ENCODE measurements at places on chromosomes 6 and 20.

GRCh38 chr6:108966855-108967755, 118.9 kb downstream of the ARMC2 start:
- H3K27me3 ChIP-seq: no peaks in the 10 kb centered on the region
- H3K36me3 ChIP-seq: no peaks in the 10 kb centered on the region
- H3K4me1 ChIP-seq: peaks cover 12% of the 10 kb centered on the region

- H3K4me1 ChIP-seq: peaks cover 2% of the 10 kb centered on the region
These were observed 215.2 kb upstream of the TAB2 start for GRCh38 chr6:149102324-149102723.

GRCh38 chr6:143061597-143062385, 1.1 kb downstream of the AIG1 start:
- no peak for DNase-seq
- peaks cover 19% of the 10 kb centered on the region for H3K4me1 ChIP-seq
- H3K27ac ChIP-seq: no peak overlapping the region
- no peaks in the 10 kb centered on the region for H3K36me3 ChIP-seq
- H3K27me3 ChIP-seq: no peaks in the 10 kb centered on the region

DNA sequence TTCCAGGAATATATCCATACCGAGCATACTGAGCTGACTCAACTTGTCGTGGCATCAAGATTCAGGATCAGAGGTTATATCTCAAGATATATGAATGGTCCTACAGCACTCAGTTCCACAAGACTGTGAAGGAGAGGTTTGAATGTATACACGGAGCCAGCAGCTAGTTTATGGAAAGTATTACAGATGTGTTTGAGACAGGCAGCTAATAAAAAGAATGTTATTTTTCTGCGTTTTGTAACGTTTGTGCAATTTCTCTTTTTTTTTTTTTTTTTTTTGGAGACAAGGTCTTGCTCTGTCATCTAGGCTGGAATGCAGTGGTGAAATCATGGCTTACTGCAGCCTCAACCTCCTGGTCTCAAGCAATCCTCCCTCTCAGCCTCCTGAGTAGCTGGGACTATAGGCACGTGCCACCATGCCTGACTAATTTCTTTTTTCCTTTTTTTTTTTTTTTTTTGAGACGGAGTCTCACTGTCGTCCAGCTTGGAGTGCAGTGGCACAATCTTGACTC, 3.4 kb upstream of the FAM110A start:
- DNase-seq: no peak
- H3K4me1 ChIP-seq: peaks cover 24% of the 10 kb centered on the region
- no peak overlapping the region for H3K27ac ChIP-seq

DNA sequence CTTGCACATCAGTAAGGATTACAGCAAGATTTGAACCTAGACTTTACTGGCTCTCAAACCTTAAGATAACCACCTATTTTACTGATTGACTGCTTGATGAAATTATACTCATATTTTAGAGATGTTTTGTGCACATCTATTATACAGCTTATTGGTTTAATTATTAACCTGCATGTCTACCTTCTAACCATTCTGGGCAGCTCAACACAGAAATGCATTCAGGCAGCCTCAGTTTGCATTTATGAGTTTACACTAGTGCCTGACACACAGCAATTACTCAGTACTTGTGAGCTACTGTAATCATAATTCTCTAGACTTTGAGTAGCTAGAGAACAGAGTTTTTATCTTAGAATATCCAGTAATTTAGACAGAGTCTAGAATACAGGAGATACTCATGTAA, 273.9 kb upstream of the THEMIS start:
- no peaks in the 10 kb centered on the region for H3K4me1 ChIP-seq
- no peak for DNase-seq
- no peak overlapping the region for H3K4me3 ChIP-seq
- H3K36me3 ChIP-seq: no peaks in the 10 kb centered on the region
- no peak overlapping the region for H3K27ac ChIP-seq

GRCh38 chr20:24634855-24635254, 165.4 kb downstream of the SYNDIG1 start:
- peaks cover 5% of the 10 kb centered on the region for H3K27me3 ChIP-seq
- H3K4me1 ChIP-seq: no peaks in the 10 kb centered on the region
- no peak overlapping the region for H3K4me3 ChIP-seq
- no peak overlapping the region for H3K27ac ChIP-seq
- no peak for DNase-seq
- no peaks in the 10 kb centered on the region for H3K36me3 ChIP-seq

GRCh38 chr20:51244466-51244865, 221.6 kb upstream of the KCNG1 start:
- H3K4me1 ChIP-seq: no peaks in the 10 kb centered on the region
- H3K36me3 ChIP-seq: no peaks in the 10 kb centered on the region
- no peak for DNase-seq
- H3K4me3 ChIP-seq: no peak overlapping the region
- no peak overlapping the region for H3K27ac ChIP-seq

DNA sequence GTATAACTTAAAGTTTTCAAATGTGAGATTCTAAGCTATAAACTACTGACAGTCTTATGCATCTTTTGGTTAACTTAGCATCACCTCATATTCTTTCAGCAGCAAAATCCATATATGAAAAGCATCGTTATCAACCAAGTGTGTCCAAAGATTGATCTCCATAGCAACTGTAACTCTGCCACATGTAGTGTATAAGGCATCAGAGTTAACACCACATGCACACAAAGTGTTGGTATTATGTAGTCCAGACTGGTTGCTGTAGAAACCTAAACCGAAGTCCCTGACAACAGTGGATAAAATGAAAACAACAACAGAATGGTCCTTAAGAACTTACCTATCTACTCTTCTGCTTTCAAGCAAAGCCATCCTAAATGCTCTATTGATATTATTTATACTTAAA, 39.6 kb downstream of the PDSS2 start:
- H3K36me3 ChIP-seq: no peaks in the 10 kb centered on the region
- no peak overlapping the region for H3K4me3 ChIP-seq
- DNase-seq: no peak
- no peaks in the 10 kb centered on the region for H3K4me1 ChIP-seq

- DNase-seq: no peak
- H3K4me3 ChIP-seq: no peak within 1 kb of the TSS
- H3K27me3 ChIP-seq: no peaks in the 10 kb centered on the region
- H3K4me1 ChIP-seq: no peaks in the 10 kb centered on the region
- no peaks in the 10 kb centered on the region for H3K36me3 ChIP-seq
These were observed at the start of gene GGTLC1 for GRCh38 chr20:23988561-23988960. Gene GGTLC1 (minus strand): TSS chr20:23988779. CDS start chr20:23986611, 2,168 bp downstream.

DNA sequence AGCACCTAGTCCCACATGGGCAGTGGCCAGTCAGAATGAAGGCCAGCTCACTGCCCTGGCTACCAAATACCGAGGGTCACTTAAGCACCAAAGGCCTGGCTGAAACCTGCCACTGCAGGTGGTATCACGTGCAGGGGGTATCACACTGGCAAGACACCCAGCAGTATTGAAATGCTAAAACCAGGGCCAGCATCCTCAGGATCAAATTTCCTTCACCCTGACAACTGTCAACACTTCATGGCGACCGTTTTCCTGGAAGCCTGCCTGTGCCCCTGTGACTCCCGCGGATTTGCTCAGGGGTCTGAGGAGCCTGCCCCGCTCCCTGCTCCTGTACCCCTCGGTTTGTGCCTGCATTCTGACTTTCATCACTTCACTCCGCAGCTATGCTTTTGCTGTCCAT, 151.1 kb downstream of the TTLL2 start:
- peaks cover 6% of the 10 kb centered on the region for H3K27me3 ChIP-seq
- no peaks in the 10 kb centered on the region for H3K4me1 ChIP-seq
- H3K27ac ChIP-seq: no peak overlapping the region
- no peak overlapping the region for H3K4me3 ChIP-seq
- H3K36me3 ChIP-seq: no peaks in the 10 kb centered on the region

DNA sequence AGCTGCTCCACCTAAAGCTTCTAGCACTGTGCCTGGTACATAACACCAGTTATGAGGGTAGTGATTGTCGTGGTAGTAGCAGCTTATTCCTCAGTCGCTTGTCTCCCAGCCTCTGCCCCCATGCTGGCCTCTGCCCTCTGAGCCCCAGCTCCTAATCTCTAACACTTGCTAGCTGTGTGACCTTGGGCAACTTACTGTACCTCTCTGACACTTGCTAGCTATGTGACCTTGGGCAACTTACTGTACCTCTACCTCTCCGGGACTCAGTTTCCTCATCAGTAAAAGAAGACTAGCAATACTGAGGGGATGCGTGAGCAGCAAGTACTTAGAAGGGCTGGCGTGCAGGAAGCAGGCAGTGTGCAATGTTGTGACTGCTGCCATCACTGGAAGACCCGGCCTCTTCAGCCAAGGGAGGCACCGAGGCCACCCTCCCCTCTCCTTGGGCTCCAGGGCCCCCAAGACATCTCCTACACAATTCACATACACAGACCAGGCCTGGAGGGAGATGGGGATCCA, 9.9 kb downstream of the MDFI start:
- no peak for DNase-seq
- H3K27me3 ChIP-seq: no peaks in the 10 kb centered on the region
- no peak overlapping the region for H3K27ac ChIP-seq
- no peaks in the 10 kb centered on the region for H3K4me1 ChIP-seq
- no peak overlapping the region for H3K4me3 ChIP-seq

GRCh38 chr20:58511364-58511763, 3.8 kb downstream of the APCDD1L start:
- no peak for DNase-seq
- no peak overlapping the region for H3K27ac ChIP-seq
- no peaks in the 10 kb centered on the region for H3K36me3 ChIP-seq
- H3K27me3 ChIP-seq: peaks cover 25% of the 10 kb centered on the region
- H3K4me3 ChIP-seq: no peak overlapping the region
- no peaks in the 10 kb centered on the region for H3K4me1 ChIP-seq

- H3K4me3 ChIP-seq: no peak overlapping the region
- no peaks in the 10 kb centered on the region for H3K36me3 ChIP-seq
- H3K4me1 ChIP-seq: no peaks in the 10 kb centered on the region
These were observed 13.4 kb upstream of the TOX2 start for GRCh38 chr20:43901296-43901695.

DNA sequence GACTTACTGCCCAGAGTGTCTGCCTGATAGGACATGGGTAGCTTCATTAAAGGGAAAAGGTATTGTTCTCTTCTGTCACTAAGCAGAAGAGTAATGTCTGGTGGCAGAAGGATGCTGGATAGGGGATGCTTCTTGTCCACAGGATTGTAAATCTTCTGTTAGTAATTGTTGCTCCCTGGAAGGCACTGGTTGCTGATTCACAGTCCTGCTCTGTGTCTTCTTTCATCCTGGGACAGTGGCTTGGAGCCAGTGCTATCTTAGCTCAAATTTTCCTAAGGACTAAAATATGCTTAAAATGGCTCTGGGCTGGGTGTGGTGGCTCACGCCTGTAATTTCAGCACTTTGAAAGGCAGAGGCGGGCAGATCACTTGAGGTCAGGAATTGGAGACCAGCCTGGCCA, 48.0 kb downstream of the SYTL3 start:
- DNase-seq: no peak
- H3K27me3 ChIP-seq: no peaks in the 10 kb centered on the region

- no peaks in the 10 kb centered on the region for H3K27me3 ChIP-seq
- H3K4me3 ChIP-seq: no peak overlapping the region
These were observed 17.9 kb downstream of the C6orf15 start for GRCh38 chr6:31094389-31094881.

GRCh38 chr6:90656325-90656724, 69.5 kb upstream of the MAP3K7 start:
- peaks cover 8% of the 10 kb centered on the region for H3K27me3 ChIP-seq
- no peak overlapping the region for H3K4me3 ChIP-seq
- DNase-seq: no peak
- no peak overlapping the region for H3K27ac ChIP-seq

GRCh38 chr6:80338201-80338836, 231.8 kb downstream of the BCKDHB start:
- H3K36me3 ChIP-seq: no peaks in the 10 kb centered on the region
- DNase-seq: peak; percentile 43
- H3K4me1 ChIP-seq: no peaks in the 10 kb centered on the region

DNA sequence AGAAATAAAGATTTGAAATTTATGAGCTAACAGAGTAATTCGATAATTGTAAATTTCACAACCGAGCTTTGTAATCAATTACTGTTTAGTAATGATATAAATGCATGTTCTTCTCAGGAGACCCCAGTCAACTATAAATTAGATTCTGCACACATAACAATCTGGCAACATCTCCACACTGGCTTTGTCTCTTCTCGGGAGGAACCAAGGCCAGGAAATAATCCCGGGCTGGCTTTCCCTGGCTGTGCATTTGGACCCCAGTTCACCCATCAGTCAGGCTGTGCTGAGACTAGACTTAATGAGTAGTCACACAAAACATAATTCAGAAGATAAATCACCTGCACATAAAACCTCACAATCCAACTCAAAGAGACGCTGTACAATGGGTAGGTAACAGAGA, 65.5 kb downstream of the PTPRT start:
- H3K27me3 ChIP-seq: no peaks in the 10 kb centered on the region
- no peak overlapping the region for H3K4me3 ChIP-seq
- no peaks in the 10 kb centered on the region for H3K36me3 ChIP-seq
- DNase-seq: no peak
